Stimulated activated CD8-positive, alpha-beta memory T cell treated with anti-CD3 and anti-CD28 coated beads, Interleukin-15, amount 100 ng/mL, for 24 hours (primary cell): ENCODE measurements at places on chromosomes 2 and 18.

DNA sequence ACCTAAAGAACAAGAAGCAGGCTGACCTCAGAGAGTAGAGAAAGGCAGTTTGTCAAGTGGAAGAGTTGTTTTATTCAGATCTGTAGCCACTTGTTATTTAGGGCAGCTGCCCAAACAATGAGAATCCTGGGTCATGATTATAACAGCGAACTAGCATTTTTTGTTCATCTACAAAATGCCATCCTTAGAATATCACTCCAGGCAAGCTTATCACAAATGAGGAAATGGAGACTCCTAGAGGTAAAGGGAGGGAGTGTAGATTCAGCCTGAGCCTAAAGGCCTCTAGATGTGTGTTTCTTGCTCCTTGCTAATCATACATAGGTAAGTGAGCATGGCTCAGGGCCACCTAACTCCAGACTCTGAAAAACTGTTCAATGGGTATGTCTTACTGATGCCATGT lies 126.1 kb downstream of the HNMT start:
- no peak for DNase-seq

DNA sequence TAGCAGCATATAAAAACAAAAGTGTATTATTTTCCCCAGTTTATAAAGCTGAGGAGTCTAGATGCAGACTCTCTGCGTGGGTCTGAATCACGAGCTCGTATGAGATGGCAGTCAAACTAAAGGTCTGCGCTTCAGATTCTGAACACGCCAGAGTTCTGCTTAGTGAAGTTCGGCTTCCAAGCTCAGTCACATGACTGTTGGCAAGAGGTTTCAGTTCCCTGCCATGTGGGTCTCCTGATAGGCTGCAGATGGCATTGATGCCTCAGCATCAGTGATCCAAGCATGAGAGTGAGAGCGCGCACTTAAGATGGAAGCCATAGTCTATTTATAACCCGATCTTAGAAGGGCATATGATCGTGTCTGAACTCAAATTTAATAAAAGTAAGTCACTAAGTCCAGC lies 242.8 kb upstream of the DOK6 start:
- no peak for DNase-seq

- no peak for DNase-seq
These were observed 969 bp upstream of the ALKAL2 start for GRCh38 chr2:288758-289361.

- DNase-seq = no peak
These were observed 39.6 kb downstream of the ACVR1 start for GRCh38 chr2:157836531-157836930.

- DNase-seq = no peak
These were observed 583.3 kb downstream of the SATB2 start for GRCh38 chr2:198874472-198874858.

DNA sequence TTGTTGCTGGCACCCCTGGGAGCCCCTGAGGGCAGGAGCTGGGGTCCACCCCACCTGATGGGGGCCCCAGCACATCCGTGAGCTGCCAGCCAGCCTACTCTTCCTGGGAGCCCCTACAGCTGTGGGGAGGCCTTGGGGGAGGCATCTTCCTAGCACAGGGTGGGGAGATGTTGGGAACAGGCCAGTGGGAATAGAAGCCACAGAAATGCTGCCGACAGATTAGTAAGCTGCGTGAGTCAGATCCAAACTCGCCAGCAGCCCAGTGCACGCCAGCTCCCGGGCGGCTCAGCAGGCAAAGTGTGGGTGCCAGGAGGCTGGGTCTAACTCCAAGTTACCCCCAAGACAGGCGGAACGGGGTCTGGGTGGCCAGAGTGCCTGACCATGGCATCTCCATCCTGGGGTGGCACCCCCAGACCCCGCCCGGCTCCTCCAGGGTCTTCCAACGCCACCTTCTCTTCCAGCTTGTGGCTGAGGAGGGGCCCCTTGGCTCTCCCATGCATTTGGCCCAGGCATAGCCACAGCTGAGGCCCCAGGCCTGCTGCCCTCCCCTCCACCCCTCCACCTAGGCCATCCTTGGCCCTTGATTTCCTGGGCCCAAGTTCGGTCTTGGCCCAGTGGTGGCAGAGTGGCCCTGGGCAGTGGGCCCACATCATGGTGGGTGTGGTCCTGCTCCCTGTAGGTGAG lies 15.3 kb downstream of the CROCC2 start:
- DNase-seq = no peak
